ENCODE measurements at places on chromosomes 5 and 9.

GRCh38 chr5:172638209-172638768 lies 2.8 kb upstream of the NEURL1B start:
- no peak for DNase-seq

GRCh38 chr9:89036383-89036782 lies 45.1 kb downstream of the S1PR3 start:
- DNase-seq = no peak

- no peak for DNase-seq
Measured at GRCh38 chr5:93477816-93478215, 103.2 kb downstream of the NR2F1-AS1 start.

DNA sequence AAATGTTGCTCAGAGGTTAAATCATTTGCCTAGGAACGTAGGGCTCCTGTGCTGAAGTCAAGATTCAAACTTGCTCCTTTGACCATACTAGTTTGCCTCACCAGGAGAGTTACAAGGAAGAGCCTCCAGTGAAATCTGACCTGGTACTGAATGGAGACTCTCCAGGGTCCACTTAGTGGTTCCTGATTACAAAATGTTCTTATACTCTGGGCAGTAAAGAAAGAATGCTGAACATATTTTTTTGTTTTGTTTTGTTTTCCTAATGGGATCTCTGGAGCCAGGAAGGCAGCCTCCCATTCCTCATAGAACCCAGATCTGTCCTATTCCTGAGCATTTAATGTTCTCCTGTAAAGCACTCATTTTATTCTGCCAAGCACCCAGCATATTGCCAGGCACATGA lies 256.5 kb upstream of the CLINT1 start:
- no peak for DNase-seq

GRCh38 chr9:84261070-84261746 lies 79.3 kb downstream of the SLC28A3 start:
- DNase-seq = peak; percentile 26

GRCh38 chr5:123949807-123950340 lies 437.9 kb downstream of the CSNK1G3 start:
- DNase-seq = no peak

DNA sequence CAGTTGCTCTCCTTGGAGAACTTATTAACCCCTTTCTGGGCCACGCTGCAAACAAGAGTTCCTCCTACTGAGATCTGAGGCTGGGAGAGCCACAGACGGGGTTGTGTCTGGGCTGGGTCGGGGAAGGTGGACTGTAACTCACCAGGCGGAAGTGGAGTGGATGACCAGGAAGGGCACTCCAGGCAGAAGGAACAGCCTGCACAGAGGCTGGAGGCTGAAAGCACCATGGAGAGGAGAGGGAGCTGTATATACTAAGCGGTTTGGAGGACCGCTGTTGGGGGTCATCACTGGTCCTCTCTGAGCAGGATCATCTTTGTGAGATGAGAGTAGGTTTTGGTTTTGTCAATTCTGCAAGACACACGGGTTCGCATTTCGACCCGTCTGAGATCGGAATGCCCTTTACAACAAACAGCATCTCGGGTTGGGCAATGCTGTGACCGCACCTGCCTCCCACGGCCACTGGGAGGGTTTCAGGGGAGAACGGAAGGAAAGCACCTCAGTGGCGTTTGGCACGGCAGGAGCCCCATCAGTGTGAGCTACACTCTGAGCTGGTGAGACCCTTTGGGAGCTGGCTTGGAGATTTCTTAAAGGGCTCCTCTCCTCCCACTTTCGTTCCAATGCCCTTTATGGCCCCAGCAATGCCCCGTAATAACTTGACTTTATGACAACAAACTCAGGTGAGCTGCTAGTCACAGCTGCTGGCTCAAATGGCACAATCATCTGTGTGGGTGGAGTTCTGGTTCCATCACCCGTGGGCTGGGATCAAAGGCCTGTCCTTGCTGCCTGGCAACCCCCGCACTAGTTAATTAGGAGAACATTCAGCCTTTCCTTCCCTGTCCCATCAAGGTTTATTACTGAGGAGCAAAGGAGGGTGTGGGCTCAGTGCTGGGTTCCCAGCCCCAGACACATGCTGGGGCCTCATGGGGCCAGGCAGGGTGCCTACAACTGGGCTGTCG lies 18.7 kb upstream of the NEURL1B start:
- no peak for DNase-seq

- no peak for DNase-seq
Measured at GRCh38 chr5:16521521-16522483, 56.2 kb upstream of the ZNF622 start.

DNA sequence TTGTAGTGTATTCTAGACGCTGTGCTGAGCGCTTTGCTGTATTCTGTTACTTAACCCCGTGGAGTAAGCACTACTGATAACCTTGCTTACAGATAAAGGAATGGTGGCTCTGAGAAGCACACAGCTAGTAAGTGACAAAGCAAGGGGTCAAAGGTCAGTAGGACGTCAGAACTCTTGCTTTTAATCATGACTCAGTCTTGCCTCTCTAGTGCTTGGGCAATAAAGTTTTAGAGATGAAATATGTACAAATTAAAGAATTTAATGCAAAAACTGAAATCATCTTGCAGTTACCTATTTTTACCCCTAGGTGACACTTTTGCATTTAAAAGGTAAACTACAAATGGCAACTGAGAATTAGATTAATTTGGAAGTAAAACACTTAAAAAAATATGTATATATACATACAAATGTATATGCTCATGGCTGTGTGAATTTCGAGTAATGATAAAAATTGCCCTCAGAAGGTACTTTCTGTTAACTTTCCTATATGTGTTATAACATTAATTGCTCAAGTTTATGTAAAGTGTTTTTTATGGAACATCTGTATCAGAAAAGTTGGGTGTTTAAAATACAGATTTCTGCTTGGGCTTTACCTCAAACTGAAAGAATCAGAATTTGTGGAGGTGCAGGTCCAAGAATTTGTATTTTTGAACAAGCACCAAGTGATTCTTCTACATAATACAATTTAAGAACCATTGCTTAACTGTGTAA lies 175.1 kb upstream of the DAB2 start:
- DNase-seq = no peak

DNA sequence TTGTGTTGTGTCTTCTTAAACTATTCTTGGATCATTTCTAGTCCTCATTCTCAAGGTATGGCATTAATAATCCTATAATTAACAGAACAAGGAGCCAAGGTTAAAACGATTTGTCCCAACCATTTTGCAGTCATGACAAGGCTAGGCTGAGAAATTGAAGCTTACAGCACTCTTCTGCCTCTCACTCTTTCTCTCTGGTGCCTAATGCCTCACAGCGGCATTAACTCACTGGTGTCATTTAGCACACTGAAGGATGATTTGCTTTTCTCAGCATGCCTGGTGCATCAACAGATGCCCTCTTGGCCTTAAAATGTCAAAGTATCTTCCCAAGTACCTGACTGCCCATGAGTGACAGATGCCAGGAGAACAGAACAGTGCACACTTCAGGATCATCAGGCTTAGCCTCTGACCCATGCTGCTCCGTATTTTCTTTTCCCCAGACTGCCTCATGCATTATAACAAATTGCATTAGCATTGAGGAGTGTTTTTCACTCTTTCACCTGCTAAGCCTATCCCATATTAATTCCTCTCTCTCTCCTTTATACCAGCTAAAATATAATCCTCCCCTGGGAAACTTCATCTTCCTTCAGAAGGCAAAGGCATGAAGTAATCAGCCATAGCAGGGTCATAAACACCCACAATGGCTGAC lies 61.1 kb upstream of the SV2C start:
- no peak for DNase-seq

DNA sequence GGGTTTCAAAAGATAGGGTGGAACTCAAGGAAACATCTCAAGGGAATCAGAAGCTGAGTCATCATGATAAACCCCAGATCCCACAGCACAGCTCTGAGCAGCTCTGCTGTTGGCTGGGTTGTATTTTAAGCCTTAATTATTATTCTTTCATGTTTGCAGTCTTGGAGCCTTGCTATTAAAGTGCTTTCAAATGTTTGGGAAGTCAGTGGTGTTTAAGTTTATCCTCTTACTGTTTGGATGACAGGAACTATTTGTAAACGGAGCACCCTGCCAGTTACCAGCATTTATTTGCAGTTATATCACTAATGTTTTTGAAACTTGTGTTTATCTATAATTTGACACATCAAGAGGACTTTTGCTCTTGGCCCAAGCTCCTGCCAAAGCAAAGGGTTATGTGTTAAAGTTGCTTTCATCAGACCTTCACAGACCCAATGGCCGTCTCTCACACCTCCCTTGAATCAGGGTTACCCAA lies 141.1 kb upstream of the SPDL1 start:
- no peak for DNase-seq

- no peak for DNase-seq
Measured at GRCh38 chr5:167966979-167967378, 324.5 kb upstream of the WWC1 start.

- no peak for DNase-seq
Measured at GRCh38 chr5:73327908-73328455, 120.6 kb downstream of the FOXD1 start.

GRCh38 chr5:10712574-10713366 lies 48.3 kb downstream of the DAP start:
- no peak for DNase-seq

- DNase-seq = no peak
Measured at GRCh38 chr9:137023583-137023991, 4.5 kb downstream of the ABCA2 start.

DNA sequence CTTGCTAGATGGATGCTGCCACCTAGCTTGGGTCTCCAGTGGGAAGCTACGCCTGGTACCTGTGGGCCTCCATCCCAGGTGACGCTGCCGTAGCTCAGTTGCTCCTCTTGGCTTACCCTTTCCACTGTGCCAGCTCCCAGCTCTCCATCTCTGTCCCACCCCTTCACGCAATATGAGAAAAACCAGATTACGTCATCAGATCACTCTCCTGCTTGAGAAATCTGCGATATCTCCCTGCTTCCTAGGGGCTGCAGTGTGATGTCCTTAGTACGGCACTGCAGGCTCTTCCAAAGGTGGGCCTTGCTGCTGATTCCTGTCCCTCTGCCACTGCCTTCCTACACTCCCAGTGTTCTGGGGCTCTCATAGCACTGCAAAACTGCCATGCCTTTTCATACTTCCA lies 28.9 kb downstream of the NSG2 start:
- no peak for DNase-seq
